Occipital lobe (tissue), 3 donors: ENCODE measurements at places on chromosomes 4 and X.
A peak's percentile ranks its signal among the peaks of the same experiment; 100 is the strongest.

DNA sequence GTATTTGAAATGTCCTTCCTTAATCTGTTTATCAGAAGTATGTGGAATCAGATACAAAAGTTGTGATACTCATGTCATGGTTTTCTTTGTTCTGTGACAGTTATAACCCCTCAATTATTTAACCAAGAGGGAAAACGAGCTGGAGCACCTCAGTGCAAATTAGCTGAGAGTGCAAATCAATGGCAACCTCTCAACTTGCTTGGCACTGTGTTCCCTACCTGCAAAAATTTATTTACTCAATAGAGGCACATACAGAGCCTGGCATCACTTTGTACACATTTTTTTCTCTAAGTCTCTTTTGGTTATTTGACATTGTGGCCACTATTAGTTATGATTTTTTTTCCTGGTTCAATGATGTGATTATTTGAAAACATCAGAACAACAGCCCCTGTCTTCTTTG is 186.2 kb downstream of the STIM2 start:
- no peak for DNase-seq

DNA sequence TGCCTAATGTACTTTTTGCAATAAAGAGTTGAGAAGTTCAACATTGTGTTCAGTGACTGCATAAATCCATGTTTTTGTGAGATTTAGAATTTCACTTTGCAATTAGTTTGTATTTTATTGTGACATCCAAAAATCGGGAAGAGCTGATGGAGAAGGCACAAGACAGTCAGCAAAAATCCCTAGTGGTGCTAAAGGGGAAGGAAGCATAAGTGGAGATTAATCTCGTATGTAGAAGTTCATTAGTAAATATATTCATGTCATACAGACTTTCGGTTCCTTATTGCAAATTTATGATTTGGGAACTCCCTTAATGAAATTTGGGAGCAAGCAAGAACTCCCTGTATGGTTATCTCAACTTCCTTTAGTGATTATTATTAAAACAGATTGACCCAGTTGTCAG is 57.8 kb upstream of the SLC39A8 start:
- DNase-seq = no peak

DNA sequence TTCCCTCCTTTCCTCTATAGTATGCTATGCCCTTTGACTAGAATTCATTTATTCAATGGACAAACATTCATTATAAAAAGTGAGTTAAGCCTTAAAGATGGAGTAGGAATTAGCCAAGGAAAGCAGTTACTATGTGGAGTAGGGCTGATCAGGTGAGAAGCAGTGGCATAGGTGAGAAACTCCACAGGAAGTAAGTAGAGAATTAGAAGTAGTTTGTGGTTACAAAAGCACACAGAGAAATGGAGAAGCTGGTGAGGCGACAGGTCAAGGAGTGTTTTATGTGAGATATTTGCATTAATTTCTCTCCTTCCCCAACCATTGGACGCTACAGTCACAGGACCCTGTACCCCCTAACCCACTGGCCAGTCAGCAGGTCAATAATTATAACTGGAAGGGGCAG is 30.6 kb downstream of the SETD7 start:
- no peak for DNase-seq

DNA sequence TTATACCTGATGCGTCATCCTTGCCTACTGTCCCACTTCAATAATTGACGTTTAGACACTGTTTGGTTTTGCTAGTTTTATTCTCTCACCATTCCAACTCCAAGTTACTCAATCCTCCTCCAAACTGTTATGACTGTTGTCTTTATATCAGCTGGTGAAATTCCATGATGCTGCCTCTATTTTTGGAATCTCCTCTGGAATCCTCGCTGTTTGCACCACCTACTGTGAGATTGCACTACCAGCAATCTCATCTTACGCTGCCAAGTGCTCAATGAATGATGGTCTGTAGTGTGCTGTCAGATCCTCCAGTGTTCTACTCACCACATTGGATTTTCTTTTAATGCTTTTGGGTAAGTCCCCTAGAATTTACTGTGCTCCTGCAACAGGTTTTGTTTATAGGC is 13.2 kb upstream of the PCDH18 start:
- peak; percentile 11 for DNase-seq

DNA sequence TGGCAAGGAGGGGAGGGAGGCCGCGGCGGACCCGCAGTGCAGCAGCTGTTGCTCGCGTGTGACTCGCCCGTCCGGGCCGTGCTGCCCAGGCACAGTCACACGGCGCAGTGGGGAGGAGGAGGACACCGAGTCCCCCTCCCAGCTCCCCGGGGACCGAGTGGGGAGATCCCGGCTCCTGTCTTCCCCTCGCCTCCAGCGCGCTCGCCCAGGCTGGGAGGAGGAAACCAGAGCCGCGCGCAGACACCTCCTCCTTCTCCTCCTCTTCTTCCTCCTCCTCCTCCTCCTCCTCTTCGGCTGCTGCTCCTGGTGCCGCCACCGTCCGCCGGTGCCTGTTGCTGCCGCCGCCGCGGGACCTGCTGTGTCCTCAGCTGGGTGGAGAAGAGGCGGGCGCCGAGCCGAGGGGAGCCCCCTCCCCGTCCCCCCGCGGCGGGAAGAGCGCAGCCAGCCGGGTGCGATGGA is at the start of gene TBC1D1:
TBC1D1 (plus strand) TSS at position 284 of the 459 bp plus-strand sequence. CDS start 11,012 bp downstream, outside the sequence.
- DNase-seq = peak; percentile 55

GRCh38 chr4:88159229-88159725 is 838 bp upstream of the ABCG2 start:
- no peak for DNase-seq

- DNase-seq = no peak
These were observed 5.6 kb upstream of the THOC2 start for GRCh38 chrX:123738378-123738940.

- DNase-seq = no peak
These were observed 143.8 kb downstream of the ACTRT1 start for GRCh38 chrX:127908384-127908783.

GRCh38 chr4:26871611-26872010 is 11.0 kb downstream of the STIM2 start:
- no peak for DNase-seq

DNA sequence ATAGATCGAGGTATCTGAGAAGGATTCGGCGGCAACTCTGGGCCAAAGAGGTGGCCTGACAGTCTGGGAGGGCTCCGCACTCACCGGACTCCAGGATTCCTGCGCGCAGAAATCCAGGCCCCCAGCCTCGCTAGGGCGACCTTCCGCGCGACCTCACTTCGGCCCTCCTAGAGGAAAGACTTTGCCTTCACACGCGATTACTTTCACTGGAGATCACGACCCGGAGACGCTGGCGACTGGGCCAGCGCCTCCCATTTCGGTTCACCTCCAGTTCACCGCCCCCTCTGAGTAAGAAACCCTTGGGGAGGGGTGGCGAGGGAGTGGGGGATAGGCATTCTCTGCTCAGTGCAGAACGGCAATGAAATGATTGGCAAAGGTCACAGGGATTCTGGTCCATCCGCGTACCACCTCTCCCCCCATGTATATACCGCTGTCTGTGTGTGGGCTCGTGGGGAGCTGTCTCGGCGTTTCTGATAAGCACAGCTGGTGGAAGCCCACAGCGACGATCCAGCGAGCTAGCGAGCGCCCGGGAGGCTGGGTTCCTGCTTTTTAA is 2.5 kb downstream of the POU3F4 start:
- DNase-seq = no peak

DNA sequence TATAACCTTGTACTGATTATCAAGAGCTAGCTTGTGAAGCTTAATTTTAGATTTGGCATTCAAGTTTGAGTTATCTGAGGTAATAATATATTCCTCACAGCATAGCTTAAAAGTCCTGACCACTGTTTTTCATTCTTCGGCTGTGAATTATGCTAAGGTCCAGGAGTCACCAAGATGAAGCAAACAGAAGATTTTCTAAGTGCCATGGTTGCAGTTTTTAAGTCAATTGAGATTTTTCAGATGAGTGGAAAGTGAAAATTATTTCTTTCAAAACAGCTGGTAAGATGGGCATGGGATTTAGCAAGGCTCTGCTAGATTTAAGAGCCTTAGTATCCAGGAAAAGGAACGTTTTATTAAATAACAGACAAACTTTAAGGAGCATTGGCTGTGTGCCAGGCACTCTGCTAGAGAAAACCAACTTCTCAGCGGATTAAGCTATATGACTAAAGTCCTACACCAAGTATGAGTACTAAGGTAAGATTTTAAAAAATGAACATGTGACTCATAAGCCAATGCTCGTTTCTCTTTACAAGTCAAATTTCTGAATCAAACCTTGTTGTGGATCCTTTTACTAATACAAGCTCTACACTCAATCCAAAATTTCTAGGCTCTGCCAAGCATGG is 149.9 kb upstream of the IL15 start:
- no peak for DNase-seq

- no peak for DNase-seq
These were observed 572.9 kb upstream of the ZFP42 start for GRCh38 chr4:187422655-187423054.

DNA sequence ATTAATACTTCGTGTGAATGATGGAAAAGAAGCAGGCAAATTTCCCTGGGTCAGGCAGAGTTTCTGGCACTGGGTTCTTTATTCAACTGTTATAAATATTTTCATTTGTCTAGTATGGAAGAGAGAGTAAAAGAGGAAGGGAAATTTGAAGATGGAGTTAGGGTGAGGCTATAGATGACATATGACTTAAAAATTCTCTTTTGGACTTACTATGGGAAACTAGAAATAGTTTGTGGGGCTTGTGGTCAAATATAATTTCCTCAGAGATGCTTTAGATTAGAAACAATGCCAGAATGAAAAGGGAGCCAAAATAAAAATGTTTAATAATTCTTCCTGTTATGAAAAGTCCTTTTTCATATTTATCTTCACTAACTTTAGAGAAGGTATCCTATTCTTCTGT is 103.2 kb downstream of the GC start:
- no peak for DNase-seq

DNA sequence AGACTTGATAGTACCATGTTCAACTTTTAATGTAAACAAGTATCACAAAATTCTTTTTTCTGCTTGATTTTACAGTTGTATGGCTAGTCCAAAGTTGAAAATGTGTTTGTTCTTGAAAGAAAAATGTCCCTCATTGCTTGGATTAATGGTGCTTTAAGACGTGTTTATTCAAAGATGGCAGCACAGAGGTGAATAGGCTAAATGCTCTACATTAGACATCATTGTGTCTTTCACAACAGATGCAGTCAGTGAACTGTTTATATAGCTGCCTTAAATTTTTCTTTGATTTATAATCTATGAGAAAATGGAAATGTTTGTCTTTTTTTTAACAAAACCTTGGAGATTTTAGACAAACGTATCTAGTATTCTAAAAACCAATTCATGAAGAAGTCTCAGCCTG is 137.3 kb downstream of the BMPR1B start:
- no peak for DNase-seq

DNA sequence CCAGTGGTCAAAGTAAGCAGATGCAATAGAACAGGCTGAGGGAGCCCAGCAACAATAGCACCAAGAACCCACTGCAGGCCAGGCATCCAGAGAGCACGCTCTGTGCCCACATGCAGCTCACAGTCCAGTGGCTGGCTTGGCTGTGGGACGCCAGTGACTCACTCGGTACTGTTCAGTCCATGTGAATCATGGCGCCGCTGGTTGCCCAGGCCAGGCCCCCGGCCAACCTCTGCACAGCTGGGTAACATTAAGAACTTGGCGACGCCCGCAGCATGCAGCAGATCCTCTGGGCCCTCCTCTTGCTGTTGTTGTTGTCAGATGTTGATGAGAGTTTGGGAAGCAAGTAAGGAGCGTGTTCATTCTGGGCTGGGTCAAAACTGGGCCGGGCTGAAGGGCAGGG is 60.5 kb downstream of the MSX1 start:
- no peak for DNase-seq

DNA sequence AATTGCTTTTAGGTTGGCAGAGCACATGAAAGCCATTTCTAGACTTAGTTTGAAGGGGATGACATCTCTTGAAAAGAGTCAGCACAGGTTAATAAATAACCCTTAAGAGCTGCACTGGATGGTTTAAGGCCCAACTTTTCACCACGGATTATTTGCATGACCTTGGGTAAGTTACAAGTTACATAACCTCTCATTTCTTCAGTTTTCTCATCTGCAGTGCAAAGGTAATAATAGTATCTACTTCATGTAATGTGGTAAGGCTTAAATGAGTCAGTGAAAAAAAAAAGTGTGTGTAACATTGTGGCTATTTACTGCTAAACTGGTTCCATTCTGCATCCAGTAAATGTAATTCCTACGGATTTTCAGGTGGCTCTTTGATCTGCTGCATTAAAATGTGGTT is 715.8 kb downstream of the CCSER1 start:
- DNase-seq = no peak

DNA sequence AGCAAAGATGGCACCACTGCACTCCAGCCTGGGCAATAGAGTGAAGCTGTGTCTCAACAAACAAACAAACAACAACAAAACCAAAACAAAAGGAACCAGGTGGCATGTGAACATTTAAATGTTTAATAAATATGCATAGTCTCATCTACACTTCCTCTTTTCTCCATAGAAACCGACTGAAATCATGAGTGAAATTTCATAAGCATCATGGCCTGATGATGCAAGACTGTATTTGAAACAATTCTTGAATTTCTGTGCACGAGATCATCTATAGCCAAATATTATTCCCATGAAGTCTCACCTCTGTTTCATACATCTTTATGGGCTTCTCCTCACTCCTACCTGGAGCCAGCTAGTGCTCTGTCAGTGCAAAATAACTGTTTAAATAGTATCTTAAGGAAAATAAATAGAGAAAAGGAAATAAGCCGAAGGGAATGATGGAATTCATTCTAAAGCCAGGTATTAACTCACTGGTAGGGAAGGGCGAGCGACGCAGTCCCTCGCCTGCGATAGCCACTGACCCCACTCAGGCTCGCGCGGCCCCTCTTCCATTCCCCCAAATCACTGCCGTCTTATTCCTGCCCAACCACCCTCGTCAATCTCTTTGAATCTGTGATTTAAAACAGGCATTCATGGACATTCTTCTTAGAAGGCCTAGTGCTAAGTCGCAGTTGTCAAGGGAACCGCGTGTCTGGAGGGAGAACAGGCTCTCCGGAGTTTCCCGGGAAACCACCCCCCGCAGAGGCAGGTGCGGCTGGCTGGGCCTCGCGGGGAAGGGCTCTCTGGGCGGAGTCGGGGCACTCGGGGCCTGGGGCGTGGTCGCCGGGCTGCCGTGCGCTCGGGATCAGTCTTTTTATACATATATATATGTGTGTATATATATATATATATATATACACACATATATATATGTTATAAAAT is 52.4 kb upstream of the TRIM2 start:
- peak; percentile 69 for DNase-seq

GRCh38 chr4:173827707-173828106 is 297.7 kb upstream of the HAND2 start:
- DNase-seq = no peak

DNA sequence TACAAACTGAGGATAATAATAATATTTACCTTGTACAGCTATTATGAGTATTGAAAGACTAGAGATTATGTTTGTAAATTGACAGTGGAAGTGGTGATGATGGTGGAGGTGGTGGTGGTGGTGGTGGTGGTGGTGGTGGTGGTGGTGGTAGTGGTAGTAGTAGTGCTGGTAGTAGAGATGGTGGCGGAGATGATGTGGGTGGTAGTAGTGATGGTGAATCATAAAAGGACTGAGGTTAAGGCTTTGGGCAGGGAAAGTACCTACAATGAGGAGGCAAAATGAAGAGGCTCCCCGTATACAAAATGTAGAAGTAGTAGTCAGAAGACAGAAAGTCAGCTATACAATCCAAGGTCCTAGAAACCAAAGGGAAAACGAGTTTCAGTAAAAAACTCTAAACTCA is 214.1 kb downstream of the BCOR start:
- DNase-seq = no peak

- peak; percentile 36 for DNase-seq
These were observed 15.3 kb downstream of the USP46 start for GRCh38 chr4:52643785-52644244.
